ENCODE measurements at places on chromosomes 3 and 15. TPM values are rescaled to one million over a fixed set of nuclear protein-coding genes. Genes with fewer than 3 reads are reported as not detected.

P2RY14 gene
- not detected for total RNA-seq

COL7A1 gene
- total RNA-seq = 0.13 TPM

MYRIP gene
- 4.9 TPM for total RNA-seq

RAB5A gene
- total RNA-seq = 53.8 TPM

WNT7A gene
- not detected for total RNA-seq

ESYT3 gene
- 0.05 TPM for total RNA-seq

All from mammary microvascular endothelial cell (primary cell).